LHCN-M2 (cell line): ENCODE measurements at places on chromosomes 13 and 19. TPM values are rescaled to one million over a fixed set of nuclear protein-coding genes. Genes with fewer than 3 reads are reported as not detected.

- DNase-seq = peak; percentile 90
Observed at GRCh38 chr19:3132971-3133792, 2.7 kb upstream of the GNA15 start.

The SHD gene
- 39.4 and 122 TPM in 2 replicates for total RNA-seq

- no peak for DNase-seq
Observed at GRCh38 chr13:21948769-21949474, 278.0 kb downstream of the FGF9 start.

DNA sequence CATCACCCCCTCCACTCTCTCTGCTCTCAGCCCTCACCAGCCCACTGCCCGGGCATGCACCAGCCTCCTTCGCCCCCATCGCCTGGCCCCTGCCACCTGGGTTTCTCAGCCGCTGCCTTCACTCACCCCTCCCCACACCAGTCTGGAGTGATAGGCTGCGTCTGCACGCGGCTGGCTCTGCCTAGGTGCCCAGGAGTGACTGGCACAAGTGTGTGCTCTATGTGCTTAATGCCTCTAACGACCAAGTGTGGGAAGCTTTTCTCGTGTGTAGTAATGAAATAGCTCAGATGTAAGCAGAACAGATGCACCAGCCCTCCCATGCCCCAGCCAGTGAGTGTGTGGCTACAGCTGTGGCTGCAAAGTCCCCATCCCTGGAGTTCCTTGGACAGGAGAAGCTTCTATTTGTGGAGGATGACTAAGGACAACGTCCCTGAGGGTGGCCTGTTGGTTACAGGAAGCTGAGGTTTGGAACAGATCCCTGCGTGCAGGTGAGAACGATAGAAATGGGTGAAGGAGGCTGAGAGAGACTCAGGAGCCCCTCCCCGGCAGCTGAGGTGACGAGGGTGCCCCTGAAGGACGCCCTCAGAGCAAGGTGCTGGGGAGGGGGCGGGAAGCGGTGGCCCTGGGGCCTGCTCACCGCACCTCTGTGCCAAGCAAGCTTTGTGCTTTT is 35.6 kb downstream of the ATP11A start:
- DNase-seq = peak; percentile 63

DNA sequence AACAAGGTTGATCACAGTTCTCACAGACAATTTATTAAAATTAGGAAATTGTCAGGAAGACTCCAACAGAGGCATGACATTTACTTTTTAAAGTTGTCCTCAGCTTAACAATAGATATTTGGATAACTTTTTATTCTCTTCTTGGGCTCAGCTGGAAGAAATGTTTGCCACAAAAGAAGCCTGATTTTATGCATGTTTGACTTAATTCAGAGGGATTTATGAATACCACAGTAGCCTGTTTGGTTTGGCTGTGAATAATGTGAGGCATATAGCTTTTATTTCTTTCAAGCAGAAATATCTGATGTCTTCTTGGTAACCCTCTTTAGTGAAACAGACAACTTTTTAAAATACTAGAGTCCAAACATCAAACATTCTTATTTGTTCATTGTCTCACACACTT is 1464.5 kb upstream of the SLC10A2 start:
- no peak for DNase-seq

- peak; percentile 60 for DNase-seq
Observed at GRCh38 chr13:83184819-83185218, 697.5 kb downstream of the SLITRK1 start.

DNA sequence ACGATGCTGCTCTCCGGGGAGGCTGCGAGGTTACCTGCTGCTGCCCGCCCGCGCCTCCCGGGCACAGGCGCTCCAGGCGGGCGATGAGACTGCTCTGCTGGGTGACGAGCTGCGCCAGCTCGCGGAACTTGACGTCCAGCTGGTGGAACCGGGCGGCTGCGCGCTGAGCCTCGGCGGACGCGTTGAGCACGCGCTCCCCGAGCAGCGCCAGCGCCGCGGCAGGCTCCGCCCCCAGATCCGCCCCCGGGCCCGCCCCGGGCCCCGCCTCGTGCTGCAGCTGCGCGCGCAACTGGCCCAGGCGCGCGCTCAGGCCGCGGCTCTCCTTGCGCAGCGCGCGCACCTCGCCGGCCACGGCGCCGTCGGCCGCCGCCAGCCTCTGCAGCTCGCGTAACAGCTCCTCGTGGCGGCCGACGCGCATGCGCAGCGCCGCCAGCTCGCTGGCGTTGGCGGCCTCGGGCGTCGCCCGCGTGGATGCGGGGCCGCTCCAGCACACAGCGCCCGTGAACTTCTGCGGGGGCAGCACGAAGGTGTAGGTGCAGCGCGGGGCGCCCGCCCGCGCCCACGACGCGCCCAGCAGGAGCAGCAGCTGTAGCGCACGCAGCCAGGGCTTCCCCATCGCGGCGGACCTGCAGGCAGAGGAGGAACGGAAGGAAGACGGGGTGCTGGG is 6.4 kb downstream of the ANGPTL6 start:
- peak; percentile 79 for DNase-seq

The NTN5 gene
- total RNA-seq = not detected in 2 replicates

DNA sequence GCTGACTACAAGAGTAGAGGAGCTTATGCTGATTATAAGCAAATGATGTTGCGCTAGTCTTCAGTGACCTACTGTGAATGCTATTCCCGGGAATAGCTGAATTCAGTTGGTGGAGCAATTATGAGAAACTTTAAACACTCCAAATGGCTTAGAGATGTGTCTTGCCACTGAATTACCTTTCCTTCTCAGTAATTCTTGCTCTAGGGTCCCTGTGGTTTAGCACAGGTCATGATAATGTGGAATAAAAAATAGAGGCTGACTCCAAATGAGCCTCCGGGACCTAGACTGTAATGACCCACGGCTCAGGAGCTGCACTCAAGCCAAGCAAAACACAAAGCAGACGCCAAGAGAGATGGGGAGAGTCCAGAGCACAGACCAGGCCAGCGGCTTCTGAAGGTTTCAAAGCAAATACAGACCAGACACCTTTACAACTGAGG is 124.7 kb downstream of the RGCC start:
- DNase-seq = no peak

DNA sequence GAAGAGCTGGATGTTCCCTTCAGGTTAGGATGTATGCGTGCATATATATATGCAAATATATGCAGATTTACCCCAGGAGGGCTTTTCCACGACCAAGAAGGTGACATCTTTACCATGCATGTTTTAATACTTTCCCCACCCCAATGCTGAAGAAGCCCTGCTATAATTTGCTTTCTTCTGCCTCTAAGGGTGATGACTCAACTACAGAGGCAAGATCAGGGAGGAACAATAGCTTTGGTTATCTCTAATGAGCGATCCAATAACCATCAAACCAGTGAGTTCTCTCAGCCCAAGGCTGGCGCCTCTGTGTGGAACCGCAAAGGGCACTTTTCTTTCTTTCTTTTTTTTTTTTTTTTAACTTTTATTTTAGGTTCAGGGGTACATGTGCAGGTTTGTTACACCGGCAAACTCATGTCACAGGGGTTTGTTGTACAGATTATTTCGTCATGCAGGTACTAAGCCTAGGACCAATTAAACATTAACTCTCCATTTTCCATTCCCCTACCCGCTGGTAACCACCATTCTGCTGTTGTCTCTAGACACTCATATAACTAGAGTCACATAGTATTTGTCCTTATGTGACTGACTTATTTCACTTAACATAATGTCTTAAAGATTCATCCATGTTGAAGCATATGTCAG is 25.7 kb upstream of the UBE2L5 start:
- no peak for DNase-seq

The CEACAM19 gene
- 0.06 and 0.13 TPM in 2 replicates for total RNA-seq

- DNase-seq = peak; percentile 14
Observed at GRCh38 chr13:43792076-43792881, 5.5 kb upstream of the ENOX1 start.

GRCh38 chr13:42011601-42012350 is 36.7 kb upstream of the DGKH start:
- DNase-seq = no peak

DNA sequence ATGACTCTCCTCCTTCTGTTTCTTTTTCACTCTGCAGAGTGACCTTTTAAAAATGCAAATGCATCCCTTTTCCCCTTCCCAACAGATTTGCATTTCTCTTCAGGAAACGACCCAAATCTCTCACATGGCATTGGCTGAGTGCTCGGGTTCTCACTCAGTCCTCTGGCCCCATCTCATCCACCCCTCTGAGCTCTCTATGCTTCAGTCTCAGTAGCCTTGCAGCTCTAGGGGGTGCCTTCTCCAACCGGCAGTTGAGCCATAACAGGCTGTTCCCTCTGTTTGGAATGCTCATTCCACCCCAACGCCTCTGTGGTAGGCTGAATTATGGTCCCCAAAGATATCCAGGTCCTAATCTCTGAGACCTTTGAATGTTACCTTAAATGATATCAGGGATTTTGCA is 78.2 kb downstream of the AKAP11 start:
- DNase-seq = no peak

GRCh38 chr13:43484432-43485225 is 302.1 kb downstream of the ENOX1 start:
- no peak for DNase-seq

- DNase-seq = no peak
Observed at GRCh38 chr19:5395556-5395955, 54.9 kb upstream of the PTPRS start.

- no peak for DNase-seq
Observed at GRCh38 chr13:41765020-41765419, 195.9 kb downstream of the VWA8 start.

DNA sequence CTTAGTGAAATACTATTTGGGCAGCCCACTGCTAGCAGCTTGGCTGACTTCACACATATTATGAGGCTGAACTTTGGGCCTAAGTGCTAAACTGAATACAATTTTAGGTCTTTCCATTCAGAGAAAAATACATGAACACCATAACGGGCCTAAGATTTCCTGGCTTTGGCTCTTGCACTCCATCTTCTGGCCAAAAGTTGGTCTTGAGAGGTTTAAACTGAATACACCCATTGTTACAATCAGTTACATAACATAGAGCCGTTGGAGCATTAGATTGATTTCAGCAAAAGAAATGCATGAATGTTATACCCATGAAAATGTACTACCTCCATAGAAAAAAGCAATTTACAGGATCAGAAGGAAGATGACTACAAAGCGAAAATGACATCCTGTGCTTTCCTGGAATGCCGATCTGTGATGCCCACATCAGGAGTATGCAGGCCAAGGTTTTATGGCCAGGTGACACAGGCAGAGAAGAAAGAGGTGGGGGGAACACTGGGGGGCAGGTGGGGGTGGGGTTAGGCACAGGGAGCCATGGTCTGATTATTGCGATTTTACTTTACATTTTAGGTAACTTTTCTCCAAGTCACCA is 11.1 kb upstream of the SHISA2 start:
- DNase-seq = peak; percentile 73

- peak; percentile 19 for DNase-seq
Observed at GRCh38 chr13:33057019-33057780, 41.0 kb downstream of the KL start.

The TMEM259 gene
- 154 and 176 TPM in 2 replicates for total RNA-seq

- no peak for DNase-seq
Observed at GRCh38 chr19:40365613-40366401, 17.3 kb downstream of the PLD3 start.

The C2CD4C gene
- total RNA-seq = 0.29 and 0.32 TPM in 2 replicates

DNA sequence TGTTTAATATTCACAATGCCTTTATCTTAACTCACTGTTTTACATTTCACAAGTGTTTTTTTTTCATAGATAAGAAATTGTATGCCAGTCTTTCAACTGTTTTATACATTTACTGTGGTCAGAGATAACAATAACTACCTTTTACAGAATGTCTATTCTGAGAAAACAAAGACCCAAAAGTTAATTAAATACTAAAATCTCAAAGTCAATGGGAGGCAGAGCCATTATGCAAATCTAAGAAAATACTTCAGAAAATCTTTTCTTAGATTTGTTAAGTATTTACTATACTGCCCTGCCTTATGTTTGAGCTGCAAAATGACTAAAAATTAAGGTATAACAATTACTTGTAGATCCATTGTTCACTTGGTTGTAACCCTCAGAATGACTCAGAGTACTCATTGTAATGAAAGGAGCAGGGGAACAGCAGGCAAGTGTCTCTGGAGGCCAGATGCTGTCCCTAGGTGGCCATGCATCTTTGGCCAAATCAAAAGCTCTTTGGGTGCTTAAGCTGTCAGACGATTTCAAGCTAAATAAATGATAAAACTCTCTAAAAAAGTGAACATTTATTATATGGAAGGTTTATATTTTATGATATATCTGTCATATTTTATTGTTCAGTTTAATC is 770.1 kb upstream of the PCDH20 start:
- no peak for DNase-seq

The SMIM17 gene
- total RNA-seq = 0.11 and 0.13 TPM in 2 replicates

The CACNA1A gene
- 0.26 and 0.86 TPM in 2 replicates for total RNA-seq

- DNase-seq = no peak
Observed at GRCh38 chr19:10329555-10329954, 3.8 kb downstream of the RAVER1 start.

DNA sequence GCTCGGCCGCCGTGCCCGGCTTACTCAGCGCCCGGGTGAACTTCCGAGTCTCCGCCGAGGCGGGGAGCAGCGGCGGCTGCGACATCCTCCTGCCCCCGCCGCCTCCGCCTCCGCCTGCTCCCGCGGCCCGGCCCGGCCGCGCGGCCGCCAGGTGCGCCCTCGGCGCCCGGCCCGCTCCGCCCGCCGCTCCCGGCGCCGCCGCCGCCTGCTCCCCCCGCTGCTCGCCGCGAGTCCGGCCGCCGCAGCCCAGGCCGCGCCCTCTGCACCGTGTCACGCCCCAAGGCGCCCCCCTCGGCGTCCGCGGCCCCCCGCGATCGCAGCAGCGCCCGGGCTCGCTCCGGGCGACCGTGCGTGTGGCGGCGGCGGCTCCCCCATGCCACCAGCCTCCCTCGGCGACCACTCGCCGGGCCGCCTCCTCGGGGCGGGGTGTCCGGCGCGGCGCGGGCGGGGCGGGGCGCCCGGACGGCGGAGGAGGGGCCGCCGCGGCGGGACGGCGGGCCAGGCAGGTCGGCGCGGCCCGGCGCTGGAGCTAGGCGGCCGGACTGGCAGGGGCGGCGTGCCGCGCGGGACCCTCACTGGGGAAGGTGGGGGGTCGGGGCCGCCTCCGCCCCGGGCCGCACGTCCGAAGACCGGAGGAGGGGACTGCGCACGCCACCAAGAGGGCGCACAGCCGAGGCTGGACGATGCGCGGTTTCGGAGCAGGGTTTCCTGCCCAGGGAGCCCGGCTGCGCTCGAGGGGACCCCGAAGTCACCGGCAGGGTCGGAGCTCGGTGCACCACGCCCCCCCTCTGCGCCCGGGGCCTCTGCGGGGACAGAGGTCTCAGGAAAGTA is 108.6 kb upstream of the DOCK9 start:
- DNase-seq = peak; percentile 41

GRCh38 chr19:30817965-30818567 is 445.9 kb downstream of the ZNF536 start:
- no peak for DNase-seq
